ENCODE measurements at places on chromosomes 12 and 14. TPM values are rescaled to one million over a fixed set of nuclear protein-coding genes. Genes with fewer than 3 reads are reported as not detected.

DNA sequence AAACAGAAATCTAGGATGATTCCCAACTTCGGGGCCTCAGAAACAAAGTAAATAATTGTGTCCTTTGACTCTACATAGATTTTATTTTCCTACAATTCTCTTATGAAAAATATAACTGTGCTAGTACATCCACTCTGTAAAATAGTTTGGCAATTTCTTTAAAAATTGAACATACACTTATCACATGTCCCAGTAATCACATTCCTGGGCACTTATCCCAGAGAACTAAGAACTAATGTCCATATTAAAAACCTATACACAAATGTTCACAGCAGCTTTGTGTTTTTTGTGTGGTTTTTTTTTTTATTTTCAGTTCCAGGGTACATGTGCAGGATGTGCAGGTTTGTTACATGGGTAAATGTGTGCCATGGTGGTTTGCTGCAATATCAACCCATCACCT is 99.0 kb downstream of the KCNH5 start:
- DNase-seq = no peak

GRCh38 chr14:41986700-41987099 is 380.0 kb downstream of the LRFN5 start:
- DNase-seq = peak; percentile 45

DNA sequence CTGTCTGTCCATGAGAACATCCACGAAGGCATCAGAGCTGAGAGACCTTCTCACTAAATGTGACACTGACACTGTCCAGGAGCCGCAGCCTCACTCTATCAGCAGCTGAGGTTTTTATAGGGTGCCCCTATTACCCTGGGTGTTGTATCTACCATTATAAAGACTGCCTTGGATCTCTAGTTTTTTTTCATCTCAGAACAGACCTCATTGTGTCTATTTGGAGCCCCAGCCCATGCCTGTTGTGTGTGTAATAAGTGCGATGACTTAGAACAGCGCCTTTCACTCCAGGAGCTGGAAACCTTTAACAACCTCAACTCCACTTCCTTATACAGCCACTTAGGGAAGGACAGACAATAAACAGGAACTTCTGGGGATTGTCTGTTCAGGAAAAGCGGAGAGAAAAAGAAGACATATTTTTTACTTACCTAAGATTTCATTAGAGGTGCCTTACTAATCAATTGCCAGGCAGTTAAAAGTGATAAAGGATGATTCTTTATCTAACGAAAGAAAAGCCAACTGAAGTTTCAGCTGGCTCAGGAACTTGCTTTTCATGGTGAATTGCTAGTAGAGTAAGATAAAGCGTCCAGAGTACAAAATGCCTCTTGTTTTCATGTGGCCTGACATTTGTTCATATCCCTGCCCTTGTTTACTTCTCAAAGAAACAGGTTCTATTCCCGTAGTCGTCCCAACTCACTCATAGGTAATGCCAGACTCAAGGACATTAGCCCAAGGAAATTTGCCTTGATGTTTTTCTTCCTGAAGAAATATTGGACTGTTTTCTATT is 420.6 kb downstream of the RAD51B start:
- DNase-seq = no peak

DNA sequence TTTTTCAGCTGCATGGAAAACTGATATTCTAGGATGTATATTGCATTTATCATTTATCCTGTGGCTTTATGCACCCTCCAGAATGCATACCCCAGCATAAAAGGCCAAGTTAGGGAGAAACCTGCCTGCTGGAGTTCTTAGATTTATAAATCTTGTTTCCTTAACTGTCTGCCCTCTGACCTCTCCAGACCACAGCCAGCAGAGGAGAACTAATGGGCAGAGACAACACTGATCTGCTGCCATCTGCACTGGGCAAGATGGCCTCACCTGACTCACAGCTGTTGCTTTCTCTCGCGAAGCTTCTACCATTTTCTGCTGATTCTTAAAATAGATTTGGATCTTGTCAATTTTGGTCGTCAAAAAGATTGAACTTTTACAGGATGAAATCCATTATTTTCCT is 65.8 kb downstream of the PPP2R5C start:
- DNase-seq = no peak

DNA sequence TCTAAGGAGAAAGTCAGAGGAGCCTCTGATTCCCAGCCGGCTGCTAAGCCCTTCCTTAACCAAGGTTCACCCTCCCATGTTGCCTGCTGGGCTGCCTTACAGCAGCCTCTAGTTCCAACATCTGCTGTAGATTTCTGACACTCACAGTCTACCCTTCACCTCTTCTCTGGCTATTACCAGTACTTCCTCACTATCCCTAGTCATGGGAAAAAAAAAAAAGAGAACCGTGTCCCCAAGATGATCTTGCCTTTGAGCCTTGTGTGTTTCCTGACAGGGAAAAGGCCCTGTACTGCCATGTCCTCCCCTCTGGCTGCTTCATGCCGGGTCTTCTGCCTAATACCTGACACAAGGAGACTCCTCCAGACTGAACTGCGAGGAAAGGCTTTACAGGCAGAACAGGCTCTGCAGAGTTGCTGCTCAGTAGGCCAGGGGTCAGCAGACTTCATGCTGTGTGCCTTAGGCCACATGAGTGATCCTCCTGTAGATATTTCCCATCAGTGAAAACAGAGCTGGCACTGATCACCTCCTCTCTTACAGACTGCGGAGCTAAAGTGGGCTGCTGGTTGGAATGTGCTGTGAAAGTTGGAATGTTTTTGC is 46.8 kb downstream of the PRKCH start:
- no peak for DNase-seq

- DNase-seq = no peak
These were observed 17.2 kb upstream of the GSC start for GRCh38 chr14:94787092-94787491.

- peak; percentile 15 for DNase-seq
These were observed 4.3 kb upstream of the NIN start for GRCh38 chr14:50835280-50835679.

- DNase-seq = no peak
These were observed 60.6 kb downstream of the NINJ2 start for GRCh38 chr12:602700-603068.

Gene SERPINA12
- total RNA-seq = not detected

Gene CLEC4C
- not detected for total RNA-seq

Gene PRB2
- total RNA-seq = not detected

Gene KERA
- total RNA-seq = not detected

All from A673 (cell line).